ENCODE measurements at places on chromosomes 5 and 9. TPM values are rescaled to one million over a fixed set of nuclear protein-coding genes. Genes with fewer than 3 reads are reported as not detected.

The MAMDC4 gene
- total RNA-seq = 3.0 TPM

The UQCRQ gene
- total RNA-seq = 187 TPM

The BAAT gene
- total RNA-seq = not detected

The PAEP gene
- total RNA-seq = not detected

The CENPP gene
- 9.1 TPM for total RNA-seq

The LHX2 gene
- total RNA-seq = not detected

The ANXA1 gene
- total RNA-seq = 293 TPM

The RNF183 gene
- not detected for total RNA-seq

The SLC36A3 gene
- not detected for total RNA-seq

The GOLM1 gene
- total RNA-seq = 20.9 TPM

The PCDHAC2 gene
- 2.4 TPM for total RNA-seq

The SLC27A6 gene
- 57.2 TPM for total RNA-seq

The ACSL6 gene
- total RNA-seq = 3.3 TPM

The GNG10 gene
- total RNA-seq = 24.6 TPM

The DRD1 gene
- 0.89 TPM for total RNA-seq

The ARRDC1 gene
- 30.6 TPM for total RNA-seq

The HRCT1 gene
- total RNA-seq = 4.5 TPM

The TLE1 gene
- total RNA-seq = 56.6 TPM

The NR5A1 gene
- not detected for total RNA-seq

The PAIP2 gene
- total RNA-seq = 92.2 TPM

The GPSM1 gene
- total RNA-seq = 43.7 TPM

The WDR38 gene
- not detected for total RNA-seq

The IL5 gene
- total RNA-seq = not detected

The PLGRKT gene
- total RNA-seq = 10.7 TPM

The PLAC8L1 gene
- not detected for total RNA-seq

The NME5 gene
- total RNA-seq = 3.7 TPM

The SLC34A3 gene
- total RNA-seq = not detected

The ISL1 gene
- 0.49 TPM for total RNA-seq

The MARCHF11 gene
- total RNA-seq = not detected

The CCDC152 gene
- total RNA-seq = 5.2 TPM

The RASEF gene
- total RNA-seq = 0.09 TPM

The LHX6 gene
- 11.5 TPM for total RNA-seq

The GRM6 gene
- total RNA-seq = not detected

The RANBP17 gene
- total RNA-seq = 14.8 TPM

The CAMK2A gene
- total RNA-seq = 2.5 TPM

All from sciatic nerve (tissue), 2 donors.